ENCODE measurements at places on chromosomes 16 and 17.

DNA sequence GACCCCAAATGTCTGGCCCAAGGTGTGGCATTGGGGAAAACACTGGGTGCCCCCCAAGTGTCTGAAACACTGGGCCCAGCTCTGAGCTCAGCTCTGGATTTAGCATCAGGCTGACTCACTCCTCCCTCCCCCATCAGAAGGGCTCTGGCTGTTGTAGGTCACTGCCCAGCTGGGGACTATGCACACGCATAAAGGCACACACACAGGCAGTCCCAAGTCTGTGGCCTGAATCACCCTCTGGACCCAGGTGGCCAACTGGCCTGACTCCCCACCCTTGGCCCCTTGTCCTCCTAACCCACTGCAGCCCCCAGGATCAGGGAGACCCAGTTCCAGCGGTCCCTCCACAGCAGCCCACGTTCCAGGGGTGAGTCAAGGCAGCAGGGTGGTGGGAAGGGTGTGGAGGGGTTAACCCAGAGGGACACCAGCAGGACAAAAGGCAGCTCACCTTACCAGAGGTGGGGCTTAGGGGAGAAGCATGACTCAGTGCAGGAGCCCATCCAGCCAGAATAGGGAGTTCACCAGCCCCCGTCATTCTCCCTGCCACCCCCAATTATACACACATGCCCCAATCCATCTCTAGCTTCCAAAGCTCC, 47.0 kb downstream of the MYO18A start:
- DNase-seq: no peak

- no peak for DNase-seq
Observed at GRCh38 chr16:70433458-70434103, 5.3 kb downstream of the ST3GAL2 start.

GRCh38 chr17:52666264-52666663, 507.8 kb upstream of the CA10 start:
- DNase-seq: no peak

DNA sequence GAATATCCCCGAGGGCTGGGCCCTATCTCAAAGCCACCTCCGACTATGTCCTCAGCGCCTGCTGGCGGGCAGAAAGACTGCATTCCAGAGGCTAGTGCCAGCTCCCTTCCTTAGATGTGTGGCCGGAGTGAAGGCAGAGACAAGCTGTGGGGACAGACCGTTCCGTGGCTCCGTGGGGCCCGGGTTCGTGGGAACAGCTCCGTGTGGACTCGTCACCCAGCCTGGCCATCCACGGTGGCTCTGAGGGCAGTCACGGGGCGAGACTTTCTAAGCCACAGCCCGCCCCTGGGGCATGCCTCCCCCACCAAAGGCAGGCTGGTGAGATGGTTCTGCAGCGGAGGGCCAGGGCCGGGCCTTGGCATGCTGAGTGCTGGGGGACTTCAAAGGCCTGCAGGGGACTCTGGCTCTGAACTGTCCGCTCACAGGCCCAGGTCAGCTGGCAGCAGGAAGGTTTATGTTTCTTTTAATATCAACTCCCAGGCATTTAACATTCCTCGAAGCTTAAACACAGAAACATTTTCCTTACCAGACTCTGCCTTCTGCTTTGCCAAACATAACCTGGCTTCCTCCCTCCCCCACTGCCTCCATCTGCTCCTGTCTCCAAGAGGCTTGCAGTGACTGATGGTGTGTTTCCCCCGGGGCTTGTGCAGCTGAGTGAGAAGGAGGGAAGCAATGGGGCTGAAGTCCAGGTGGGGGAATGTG, 50.4 kb downstream of the TIMM22 start:
- DNase-seq: no peak

GRCh38 chr17:31859487-31860008, 504 bp upstream of the COPRS start:
- no peak for DNase-seq

- no peak for DNase-seq
Observed at GRCh38 chr17:57677858-57678257, 67.2 kb downstream of the CCDC182 start.

DNA sequence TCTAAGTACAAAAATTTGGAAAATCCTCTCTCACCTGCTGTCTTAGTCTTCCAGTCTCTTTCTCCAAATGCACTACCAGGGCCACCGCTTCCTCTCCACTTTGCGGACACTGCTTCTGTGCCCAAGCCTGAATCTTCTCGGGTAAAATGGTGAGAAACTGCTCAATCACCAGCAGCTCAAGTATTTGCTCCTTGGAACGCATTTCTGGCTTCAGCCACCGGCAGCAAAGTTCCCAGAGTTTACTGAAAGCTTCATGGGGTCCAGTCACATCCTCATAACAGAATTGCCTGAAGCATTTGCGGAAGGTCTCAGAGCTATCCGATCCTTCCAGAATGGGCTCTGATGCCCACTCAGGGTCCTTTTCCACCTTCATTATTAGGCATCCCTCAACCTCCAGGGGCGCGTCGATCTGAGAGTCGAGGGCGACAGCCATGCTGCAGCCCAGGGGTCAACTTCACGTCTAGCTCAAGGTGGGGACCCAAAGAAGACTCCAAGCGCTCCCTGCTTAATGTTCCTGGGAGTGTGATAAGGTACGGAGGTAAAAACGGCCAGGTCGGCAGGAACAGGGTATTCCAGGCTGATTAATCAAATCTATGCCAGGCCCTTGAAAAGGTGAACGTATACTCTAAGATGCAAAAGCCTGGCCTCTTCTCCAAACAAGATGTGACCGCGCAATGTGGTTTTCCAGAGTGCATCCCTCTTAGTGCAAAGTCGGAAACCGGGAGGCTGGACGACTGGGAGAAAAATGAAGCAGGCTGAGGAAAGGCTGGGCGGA, 763 bp downstream of the ZKSCAN2 start:
- no peak for DNase-seq

DNA sequence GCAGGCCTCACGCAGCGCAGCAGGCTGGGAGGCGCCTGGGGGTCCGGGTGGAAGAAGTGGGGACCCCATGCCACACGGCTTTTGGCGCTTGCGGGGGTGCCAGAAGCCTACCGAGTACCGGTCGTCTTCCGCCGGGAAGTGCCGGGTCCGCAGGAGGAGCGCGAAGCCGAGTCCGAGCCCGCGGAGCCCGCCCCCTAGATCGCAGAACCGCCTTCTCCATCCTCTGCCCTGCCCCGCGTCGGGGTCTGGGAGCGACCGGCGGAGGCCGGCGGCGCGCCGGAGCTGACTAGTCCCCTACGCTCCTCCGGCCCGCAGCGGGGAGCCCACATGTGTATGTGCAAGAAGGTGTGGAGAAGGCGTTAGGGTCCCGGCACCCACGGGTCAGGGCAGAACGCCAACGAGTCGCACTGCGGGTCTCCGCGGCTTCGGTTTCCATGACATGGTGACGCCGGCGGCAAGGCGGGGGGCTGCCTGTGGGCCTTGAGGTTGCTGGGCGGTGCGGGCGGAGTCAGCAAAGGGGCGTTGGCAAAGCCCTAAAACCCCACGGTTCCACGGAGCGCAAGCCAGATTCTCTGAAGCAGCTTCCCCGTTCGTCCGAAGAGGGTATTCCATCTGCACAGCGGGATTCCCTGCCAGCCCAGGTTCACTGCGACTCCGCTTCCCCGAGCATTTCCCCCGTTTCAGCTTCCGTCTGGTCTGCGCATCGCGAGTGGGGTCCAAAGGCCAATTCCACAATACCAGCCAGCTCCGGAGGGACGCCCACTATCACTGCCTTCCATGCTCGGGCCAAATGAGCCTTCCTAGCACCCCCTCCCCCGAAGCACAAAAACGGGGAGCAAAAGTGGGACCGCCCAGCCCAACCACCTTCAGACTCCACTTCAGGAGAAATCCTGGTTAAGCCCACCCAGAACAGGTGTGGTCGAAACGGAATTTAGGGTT, 2.3 kb upstream of the LHX1 start:
- no peak for DNase-seq

GRCh38 chr17:49939318-49939717, 29.7 kb upstream of the DLX4 start:
- DNase-seq: no peak

DNA sequence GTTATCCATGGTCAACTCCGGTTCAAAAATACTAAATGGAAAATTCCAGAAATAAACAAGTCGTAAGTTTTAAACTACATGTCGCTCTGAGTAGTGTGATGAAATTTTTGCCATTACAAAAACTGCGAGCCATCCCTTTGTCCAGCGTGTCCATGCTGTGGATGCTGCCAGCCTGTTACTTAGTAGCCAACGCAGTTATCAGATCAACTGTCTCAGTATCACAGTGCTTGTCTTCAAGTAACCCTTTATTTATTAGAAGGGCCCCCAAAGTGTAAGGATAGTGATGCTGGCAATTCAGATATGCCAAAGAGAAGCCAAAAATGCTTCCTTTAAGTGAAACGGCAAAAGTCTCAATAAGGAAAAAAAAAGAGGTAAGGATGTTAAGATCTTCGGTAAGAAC, 23.9 kb downstream of the SNN start:
- DNase-seq: no peak

DNA sequence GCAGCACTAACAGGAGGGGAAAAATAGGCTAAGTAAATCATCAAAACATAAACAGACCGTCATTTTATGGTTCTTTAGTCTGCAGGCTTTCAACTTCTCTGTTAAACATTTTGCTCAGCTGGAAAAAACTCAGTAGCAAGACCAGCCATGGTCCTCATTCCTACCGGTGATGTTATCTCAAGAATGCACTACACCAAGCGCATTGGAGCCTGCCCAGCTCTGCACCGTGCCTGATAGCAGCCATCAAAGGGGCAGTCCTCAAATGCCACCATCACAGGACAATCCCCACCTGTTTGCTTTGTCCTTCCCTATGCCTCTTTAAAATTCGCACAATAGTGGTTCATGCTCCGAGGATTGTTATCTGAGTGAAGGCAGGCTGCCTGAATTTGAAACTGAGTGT, 181.5 kb upstream of the MON1B start:
- DNase-seq: no peak

DNA sequence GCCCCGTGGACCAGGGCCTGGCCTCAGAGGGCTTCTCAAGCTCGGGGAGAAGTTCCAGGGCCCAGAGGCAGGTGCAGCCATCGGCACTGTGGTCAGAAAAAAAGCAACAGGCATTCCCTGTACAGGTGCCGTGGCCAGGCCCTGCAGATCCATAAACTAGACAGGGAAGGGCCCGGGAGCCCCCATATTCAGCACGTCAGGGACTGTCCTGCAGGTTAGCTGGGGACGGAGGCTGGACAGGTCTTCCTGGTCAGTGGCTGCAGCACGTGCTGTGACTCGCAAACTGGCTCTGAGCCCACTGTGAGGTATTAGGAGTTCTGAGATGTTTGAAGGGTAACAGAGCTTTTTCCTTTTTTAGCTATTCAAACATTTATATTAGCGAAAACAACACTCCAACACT, 15.0 kb upstream of the C16orf95 start:
- no peak for DNase-seq

DNA sequence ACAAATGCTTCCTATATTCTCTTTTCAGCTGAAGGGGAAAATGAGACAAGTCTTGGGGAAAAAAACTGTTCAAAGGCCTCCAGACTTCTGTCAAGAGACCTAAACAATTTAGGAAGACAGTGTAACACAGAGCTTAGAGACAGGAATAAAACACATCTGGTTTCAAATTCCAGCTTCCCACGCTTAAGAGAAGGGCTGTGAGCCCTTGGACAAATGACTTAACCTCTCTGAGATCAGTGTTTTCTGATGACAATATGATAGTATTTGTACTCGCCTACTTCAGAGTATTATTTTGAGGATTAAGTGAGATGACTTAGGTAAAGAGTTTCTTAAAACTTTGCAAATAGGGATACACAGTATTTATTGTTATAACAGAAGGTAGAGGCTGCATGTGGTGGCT, 29.5 kb downstream of the SMURF2 start:
- no peak for DNase-seq

GRCh38 chr16:72172105-72173034, at the start of gene PMFBP1:
PMFBP1 (minus strand) TSS chr16:72172155; CDS start chr16:72171208, 947 bp downstream.
- no peak for DNase-seq

DNA sequence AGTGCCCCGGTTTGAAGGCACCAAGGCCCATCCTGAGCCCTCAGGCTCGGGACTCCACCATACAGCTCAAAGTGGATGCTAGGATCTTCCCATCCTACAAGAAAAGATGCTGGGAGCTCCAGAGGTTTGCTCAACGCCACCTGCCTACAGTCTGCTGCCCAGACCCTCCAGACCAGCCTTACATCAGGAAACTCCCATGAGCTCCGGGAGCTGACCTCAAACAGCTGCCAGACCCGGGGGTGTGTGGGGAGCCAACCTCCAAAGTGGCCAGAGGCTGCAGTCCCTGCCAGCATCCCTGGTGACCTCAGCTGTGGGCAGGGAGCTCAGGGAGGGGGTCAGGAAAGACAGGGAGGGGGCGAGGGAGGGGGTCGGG, 43.8 kb downstream of the C16orf82 start:
- DNase-seq: no peak

DNA sequence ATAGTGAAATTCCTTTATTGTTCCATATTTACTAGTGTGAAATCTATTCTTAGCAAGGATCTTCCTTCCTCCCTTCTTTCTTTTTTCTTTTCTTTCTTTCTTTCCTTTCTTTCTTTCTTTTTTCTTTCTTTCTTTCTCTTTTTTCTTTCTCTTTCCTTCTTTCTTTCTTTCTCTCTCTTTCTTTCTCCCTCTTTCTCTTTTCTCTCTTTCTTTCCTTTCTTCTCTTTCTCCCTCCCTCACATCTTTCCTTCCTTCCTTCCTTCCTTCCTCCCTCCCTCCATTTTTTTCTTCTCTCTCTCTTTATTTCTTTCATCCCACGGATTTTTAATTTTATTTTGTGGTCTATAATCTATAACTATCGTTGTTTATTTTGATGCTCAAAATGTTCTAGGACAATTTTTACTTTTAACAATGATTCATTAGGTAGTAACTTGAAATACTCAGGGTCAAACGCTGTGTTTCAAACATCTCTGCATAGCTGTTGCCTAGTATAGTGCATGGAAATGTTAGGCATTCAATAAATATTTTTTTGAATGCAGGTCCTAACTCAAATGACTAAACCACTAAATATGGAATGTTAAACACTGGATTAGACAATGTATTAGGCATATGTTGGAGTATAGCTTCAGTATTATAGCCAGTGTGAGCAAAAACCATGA, 178.3 kb downstream of the MAP2K6 start:
- DNase-seq: no peak

DNA sequence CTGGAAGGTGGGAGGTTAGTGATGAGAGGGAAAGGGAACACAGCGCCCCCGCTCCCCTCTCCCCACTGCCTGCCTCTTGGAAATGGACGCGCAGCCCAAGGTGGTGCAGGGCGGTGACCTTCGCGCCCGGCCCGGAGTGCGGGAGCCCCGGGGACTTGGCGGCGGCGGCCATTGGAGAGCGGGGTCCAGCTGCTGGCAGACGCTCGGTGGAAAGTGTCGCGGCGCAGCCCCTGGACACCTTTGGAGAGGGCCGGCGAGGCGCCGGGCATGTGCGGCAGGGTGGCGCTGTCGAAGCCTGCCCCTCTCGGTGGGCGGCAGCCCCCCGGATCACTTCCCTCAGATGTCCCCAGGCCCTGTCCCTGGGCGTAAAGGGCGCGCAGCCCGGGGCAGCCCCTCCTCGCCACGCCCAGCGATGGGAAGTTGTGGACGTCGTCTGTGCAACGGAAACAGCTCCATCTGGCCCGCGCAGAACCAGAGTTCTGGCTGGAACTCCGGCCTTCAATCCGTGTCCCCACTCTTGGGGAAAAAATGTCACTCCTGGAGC, 16.7 kb downstream of the SALL1 start:
- DNase-seq: no peak

Data from activated gamma-delta T cell treated with Interleukin-2 at 50 U/mL for 16 hours (primary cell).